Left renal pelvis (tissue), 4 donors: ENCODE measurements at places on chromosomes 5 and 9. TPM values are rescaled to one million over a fixed set of nuclear protein-coding genes. Genes with fewer than 3 reads are reported as not detected.

The DNAJA1 gene
- polyA plus RNA-seq = 265 TPM

The SAPCD2 gene
- polyA plus RNA-seq = 6.8 TPM

The UGT3A1 gene
- polyA plus RNA-seq = 78.6 TPM

The SV2C gene
- 0.18 TPM for polyA plus RNA-seq

The SPATA31C1 gene
- polyA plus RNA-seq = 0.63 TPM

The IL3 gene
- not detected for polyA plus RNA-seq

The PRRX2 gene
- 1.8 TPM for polyA plus RNA-seq

The PCSK1 gene
- 0.10 TPM for polyA plus RNA-seq

The GABRA1 gene
- not detected for polyA plus RNA-seq

- DNase-seq = no peak
These were observed 100.5 kb downstream of the PALM2AKAP2 start for GRCh38 chr9:109880276-109881169.

DNA sequence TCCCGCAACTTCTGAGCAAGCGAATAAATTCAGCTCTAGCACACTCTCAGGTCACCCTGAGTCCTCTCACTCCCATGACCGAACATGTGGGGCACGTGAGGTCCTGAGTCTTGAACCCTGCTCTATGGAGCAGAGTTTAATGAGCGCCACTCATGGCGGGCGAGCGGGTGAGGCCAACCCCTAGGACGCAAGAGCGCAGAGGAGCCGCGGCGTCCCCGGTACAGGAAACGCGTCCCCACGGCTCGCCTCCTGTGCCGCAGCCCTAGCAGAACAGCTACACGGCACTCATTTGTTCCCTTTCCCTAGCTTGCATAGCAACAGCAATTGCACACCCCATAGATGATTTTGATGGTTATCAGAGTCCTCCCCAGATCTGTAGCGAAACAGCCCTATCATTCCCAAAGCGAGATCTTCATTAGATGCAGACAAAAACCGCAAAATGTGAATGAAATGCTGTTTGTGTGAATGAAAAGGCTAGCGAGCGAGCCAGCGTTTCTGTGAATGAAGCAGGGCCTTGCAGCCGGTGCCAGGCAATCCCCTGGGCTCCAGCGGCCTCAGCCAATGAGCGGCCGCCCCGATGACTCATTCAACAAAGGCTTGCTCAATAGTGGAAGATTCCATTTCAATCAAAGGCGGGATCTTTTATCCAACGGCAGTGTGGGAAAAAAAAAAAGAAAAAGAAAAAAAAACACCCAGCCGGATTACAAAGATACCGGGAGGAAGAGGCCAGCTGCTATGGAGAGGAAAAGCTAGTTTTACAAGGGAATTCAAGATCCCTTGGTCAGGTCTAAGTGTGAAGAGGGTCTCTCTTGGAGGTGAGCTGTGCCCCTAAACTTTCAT is 1.5 kb upstream of the SHC3 start:
- DNase-seq = peak; percentile 86

DNA sequence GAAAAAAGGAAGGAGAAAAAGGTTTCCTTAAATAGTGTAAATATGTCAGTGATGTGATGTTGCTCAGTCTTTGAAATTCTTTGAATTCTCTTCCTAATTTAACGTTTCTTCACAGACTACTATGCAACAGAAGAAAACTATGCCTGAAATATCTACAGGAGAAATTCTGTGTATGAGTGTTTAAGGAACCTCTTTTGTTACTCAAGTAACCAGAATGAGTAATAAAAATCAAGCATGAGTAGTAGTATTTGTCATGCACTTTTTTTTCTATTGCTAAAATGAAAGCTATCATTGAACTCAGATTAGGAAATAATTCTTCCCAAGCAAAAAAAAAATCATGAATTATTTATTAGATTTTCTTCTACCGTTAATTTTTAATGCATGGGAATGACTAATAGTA is 20.3 kb upstream of the THG1L start:
- no peak for DNase-seq

- DNase-seq = no peak
These were observed 84.5 kb upstream of the NFIB start for GRCh38 chr9:14398473-14398872.

DNA sequence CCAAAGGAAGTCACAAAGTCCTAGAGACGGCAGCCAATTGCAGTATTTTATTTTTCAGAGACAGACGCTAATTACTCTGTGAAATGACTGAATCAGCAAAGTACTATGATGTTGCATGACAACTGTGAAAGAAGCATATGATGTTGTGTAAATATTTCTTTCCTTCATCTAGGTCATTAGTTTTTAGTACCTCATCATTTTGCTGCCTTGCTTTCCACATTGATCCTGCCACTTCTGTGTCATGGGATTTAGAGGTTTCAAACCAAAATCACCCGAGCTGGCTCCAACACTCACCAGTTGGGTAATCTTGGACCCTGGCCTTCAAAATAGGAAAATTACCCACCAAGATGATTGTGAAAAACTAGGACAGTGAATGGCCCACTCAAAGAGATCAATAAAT is 585.2 kb downstream of the ACTL7B start:
- no peak for DNase-seq

- no peak for DNase-seq
These were observed 51.4 kb upstream of the DAB2 start for GRCh38 chr5:39475881-39476842.
